SIG-M5 (cell line): ENCODE measurements at places on chromosomes 11 and 22.

DNA sequence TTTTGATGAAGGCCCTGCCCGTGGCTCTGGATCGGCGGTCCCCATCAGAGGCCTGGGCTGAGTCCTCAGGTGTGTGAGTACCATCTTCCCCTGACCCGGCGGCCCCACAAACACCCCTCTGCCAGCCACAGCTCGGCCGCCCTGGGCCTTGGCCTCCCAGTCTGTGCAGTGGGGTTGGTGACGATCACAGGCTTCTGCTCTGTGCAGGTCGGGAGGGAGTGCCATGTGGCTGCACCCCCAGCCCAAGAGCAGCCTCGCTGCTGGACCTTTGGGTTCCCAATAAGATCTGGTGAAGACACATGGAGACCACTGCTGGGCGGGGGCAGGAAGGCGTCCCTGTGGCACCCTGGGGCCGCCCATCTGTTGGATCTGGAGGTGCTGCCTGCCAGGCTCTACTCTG, 47.1 kb upstream of the PPARA start:
- no peak for DNase-seq

DNA sequence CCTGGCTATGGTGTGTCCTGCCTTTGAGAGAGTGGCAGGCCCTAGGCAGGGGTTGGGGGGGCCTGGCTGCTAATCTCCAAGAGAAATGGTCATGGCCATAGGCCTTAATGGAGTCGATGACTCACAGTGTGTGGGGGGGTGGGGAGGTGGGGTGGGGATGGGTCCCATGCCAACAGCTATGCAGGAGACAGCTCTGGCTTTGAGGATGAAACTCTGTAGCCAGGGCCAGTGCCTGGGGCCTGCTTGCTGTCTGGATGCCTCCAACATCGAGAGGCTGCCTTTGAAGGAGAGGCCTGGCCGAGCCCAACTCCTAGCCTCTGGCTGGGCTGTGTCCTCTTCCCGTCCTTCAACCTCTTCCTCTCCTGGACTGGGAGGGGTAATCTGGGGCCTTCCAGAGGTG, 23.9 kb upstream of the TSPAN18 start:
- DNase-seq, result no peak

- no peak for DNase-seq
Measured at GRCh38 chr22:45757068-45757467, 85.4 kb downstream of the ATXN10 start.

GRCh38 chr11:125295931-125296330, 131.4 kb downstream of the PKNOX2 start:
- DNase-seq, result no peak

GRCh38 chr11:131234221-131234620, 136.2 kb upstream of the NTM start:
- DNase-seq, result no peak

GRCh38 chr11:2205981-2206690, 34.5 kb upstream of the TH start:
- no peak for DNase-seq

DNA sequence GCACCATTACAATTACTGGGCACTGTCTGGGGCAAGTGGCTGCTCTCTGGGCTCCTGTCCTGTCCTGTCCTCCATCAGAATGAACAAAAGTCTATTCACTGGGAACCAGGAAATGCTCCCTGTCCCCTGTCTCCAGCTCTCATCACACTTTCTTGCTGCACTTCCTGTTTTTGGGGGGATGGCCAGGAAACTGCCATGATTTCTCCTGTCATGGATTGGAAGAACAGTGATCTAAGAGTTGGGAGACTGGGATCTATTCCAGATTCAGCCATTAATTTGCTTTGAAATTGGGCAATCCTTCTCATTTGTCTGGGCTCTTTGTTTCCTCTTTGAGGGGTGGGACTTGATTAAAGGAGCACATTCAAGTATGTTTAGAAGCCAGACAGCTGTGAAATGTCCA, 61.4 kb upstream of the KIRREL3 start:
- DNase-seq, result no peak
